ENCODE measurements at places on chromosomes 5 and 9. TPM values are rescaled to one million over a fixed set of nuclear protein-coding genes. Genes with fewer than 3 reads are reported as not detected.

GRCh38 chr9:133430244-133430643 is 8.1 kb downstream of the ADAMTS13 start:
- DNase-seq = no peak

GRCh38 chr5:6264394-6264793 is 114.0 kb downstream of the MED10 start:
- no peak for DNase-seq

The BTNL3 gene
- not detected for total RNA-seq

- DNase-seq = no peak
These were observed 23.5 kb upstream of the TENT2 start for GRCh38 chr5:79588696-79589095.

Measured in activated T-cell treated with anti-CD3 and anti-CD28 coated beads, Interleukin-2, amount 50 U/mL, for 4 hours (primary cell).